ENCODE measurements at places on chromosomes 6 and 20.
A peak's percentile ranks its signal among the peaks of the same experiment; 100 is the strongest.

GRCh38 chr6:82264824-82265223 is 17.3 kb upstream of the IBTK start:
- no peak for DNase-seq

DNA sequence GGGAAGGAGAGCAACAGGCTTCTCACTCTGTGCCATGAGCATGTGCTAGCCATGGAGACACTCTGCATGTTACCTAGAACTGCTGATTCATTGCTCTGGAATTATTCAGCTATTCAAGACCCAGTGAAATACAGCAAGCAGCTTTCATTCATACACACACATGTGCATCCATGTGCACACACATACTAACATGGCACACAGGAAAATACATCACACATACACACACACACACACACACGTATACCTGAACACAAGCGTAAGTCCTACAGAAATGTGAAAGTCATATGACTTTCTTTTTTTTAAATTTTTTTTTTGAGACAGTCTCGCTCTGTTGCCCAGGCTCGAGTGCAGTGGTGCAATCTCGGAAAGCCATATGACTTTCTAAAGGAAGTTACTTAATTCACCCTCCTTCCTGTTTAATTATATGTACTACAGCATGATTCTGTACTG is 108.2 kb upstream of the NFATC2 start:
- DNase-seq, result no peak

DNA sequence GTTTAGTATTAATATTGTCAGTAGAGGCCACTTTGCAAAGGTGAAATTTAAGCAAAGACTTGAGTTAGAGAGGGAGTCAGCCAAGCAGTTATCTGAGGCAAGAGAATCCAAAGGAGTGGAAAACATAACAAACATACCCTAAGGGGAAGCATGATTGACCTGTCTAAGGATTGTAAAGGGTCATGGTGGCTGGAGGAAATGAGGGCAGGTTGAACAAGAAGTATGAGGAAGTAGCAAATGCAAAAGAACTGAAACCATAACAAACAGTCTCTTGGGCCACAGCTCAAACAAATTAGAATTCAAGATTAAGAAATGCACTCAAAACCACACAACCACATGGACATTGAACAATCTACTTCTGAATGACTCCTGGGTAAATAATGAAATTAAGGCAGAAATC is 103.2 kb downstream of the FBXO5 start:
- no peak for DNase-seq

- no peak for DNase-seq
These were observed 83.5 kb downstream of the TRERF1 start for GRCh38 chr6:42368181-42368580.

DNA sequence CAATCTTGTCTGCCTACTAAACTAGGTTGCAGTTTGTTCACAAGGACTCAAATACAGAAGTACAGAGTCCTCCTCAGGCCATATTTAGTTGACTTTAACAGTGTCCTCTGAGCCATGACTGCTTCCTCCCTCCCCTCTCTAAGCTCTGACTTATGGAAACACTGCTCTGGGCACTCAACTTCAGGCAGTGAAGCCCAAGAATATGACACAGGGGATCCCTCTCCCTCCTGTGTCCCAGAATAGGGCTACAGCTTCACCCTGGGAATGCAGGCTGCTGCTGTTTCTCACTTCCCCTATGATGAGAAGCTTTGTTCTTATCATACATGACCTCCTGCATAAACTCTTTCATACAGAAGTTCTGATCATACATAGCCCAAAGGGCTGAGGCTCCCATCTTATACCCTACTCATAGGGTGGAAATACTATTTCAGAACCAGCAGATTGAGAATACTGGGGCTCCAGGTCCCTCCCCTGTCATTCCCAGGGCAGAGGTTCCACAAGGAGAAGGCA is 97.3 kb upstream of the UST start:
- no peak for DNase-seq

- DNase-seq, result no peak
These were observed 34.7 kb downstream of the PLAGL1 start for GRCh38 chr6:143973097-143973966.

DNA sequence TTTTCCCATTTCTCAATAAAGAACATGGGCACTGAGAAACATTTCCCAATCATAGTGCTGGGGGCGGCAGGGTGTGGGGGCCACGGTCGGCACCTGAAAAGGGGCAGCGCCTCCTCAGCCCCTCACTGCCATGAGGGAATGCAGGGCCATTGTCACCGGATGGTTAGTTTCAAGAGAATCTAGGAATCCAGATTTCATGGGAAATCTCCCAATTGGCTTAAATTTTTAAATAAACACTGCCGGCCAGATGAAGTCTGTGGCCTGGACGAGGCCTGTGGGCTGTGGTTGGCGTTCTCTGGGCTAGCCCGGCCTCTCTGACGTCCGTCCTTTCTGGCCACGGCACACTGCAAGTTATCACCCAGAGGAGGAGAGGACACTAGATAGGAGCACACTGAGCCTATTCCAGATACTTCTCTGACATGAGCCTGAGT is 25.6 kb downstream of the MANBAL start:
- no peak for DNase-seq

DNA sequence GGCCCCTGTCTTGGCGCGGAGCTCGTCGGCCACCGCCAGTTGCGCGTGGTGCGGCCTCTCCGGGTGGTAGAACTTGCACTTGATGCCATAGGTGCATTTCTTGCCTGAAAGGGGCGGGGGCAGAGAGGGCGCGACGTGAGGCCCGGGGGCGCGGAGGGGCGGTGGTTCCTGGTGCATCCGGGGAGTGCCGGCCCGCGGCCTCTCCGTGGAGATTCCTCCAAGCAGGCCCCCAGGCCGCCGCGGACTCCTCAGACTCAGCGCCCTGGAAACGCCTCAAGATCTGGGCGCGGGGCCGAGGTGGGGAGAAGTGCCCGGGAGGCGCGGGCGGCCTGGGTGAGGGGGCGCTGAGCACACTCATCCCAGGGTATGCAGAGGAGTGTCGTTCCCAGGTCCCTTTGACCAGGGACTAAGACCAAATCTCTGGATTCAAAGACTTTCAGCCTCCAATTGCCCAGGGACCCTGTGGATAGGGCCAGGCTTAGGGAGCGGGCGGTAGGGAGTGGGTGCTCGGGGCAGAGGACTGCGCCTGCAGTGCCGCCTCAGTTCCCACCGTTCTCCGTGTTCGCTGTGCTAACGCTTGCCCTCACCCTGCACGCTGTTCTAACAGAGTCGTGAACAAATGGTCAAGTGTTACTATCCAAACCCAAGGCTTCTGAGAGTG is 33.3 kb downstream of the ZC3H12D start:
- no peak for DNase-seq

- DNase-seq, result no peak
These were observed 295.1 kb upstream of the ZNF337 start for GRCh38 chr20:25991756-25992130.

GRCh38 chr6:147508042-147508865 is at the start of gene SAMD5:
TSS of gene SAMD5 (plus strand) at chr6:147508690. CDS start at chr6:147508929, 239 bp downstream.
- peak; percentile 26 for DNase-seq

- peak; percentile 61 for DNase-seq
These were observed 18.4 kb upstream of the MMP24 start for GRCh38 chr20:35207950-35208611.

Data from DMS79 treated with DMSO at 0.1 percent for 48 hours (cell line).